Prostate gland (tissue), 2 donors: ENCODE measurements at places on chromosomes 1 and 21. TPM values are rescaled to one million over a fixed set of nuclear protein-coding genes. Genes with fewer than 3 reads are reported as not detected.

CELA2A gene
- not detected for total RNA-seq

SLC16A4 gene
- total RNA-seq: 9.0 TPM

FMOD gene
- 40.8 TPM for total RNA-seq

MYBPH gene
- total RNA-seq: 7.7 TPM

CDC42BPA gene
- 76.9 TPM for total RNA-seq

GNAT2 gene
- total RNA-seq: not detected

REG4 gene
- 0.62 TPM for total RNA-seq

MROH7 gene
- total RNA-seq: 5.2 TPM

PDPN gene
- 19.5 TPM for total RNA-seq

ADAMTSL4 gene
- total RNA-seq: 3.7 TPM

RIPK4 gene
- total RNA-seq: 52.6 TPM

IRF6 gene
- 59.8 TPM for total RNA-seq

VSIG8 gene
- total RNA-seq: not detected

TEX38 gene
- not detected for total RNA-seq

CSF3R gene
- total RNA-seq: 17.0 TPM

IGSF3 gene
- 23.2 TPM for total RNA-seq
